ENCODE measurements at places on chromosomes 2 and 18. TPM values are rescaled to one million over a fixed set of nuclear protein-coding genes. Genes with fewer than 3 reads are reported as not detected.

The MPPE1 gene
- 13.2 TPM for total RNA-seq

The DSEL gene
- 5.3 TPM for total RNA-seq

The TNFAIP6 gene
- 0.81 TPM for total RNA-seq

The CDH2 gene
- 36.2 TPM for total RNA-seq

The RUFY4 gene
- 0.44 TPM for total RNA-seq

The PCARE gene
- total RNA-seq, result not detected

The SLC23A3 gene
- 1.2 TPM for total RNA-seq

The AMER3 gene
- total RNA-seq, result 0.59 TPM

The OXER1 gene
- 1.6 TPM for total RNA-seq

The SDC1 gene
- total RNA-seq, result 22.3 TPM

The MPV17 gene
- 55.4 TPM for total RNA-seq

The MEP1B gene
- total RNA-seq, result not detected

The SYT4 gene
- 3.4 TPM for total RNA-seq

The SERPINB13 gene
- not detected for total RNA-seq

The SCYGR4 gene
- total RNA-seq, result not detected

The SEMA4F gene
- 6.4 TPM for total RNA-seq

The ANKRD62 gene
- total RNA-seq, result not detected

The GPR75 gene
- 4.4 TPM for total RNA-seq

The IL36B gene
- total RNA-seq, result not detected

The SAG gene
- not detected for total RNA-seq

The GPR35 gene
- total RNA-seq, result 1.4 TPM

The ANKRD53 gene
- 0.28 TPM for total RNA-seq

The RNF144A gene
- 9.8 TPM for total RNA-seq

The PDE1A gene
- not detected for total RNA-seq

The IL1B gene
- total RNA-seq, result not detected

The IWS1 gene
- 66.2 TPM for total RNA-seq

The INHA gene
- 0.24 TPM for total RNA-seq

The ALLC gene
- total RNA-seq, result not detected

The C2orf66 gene
- not detected for total RNA-seq

The TTC31 gene
- 35.2 TPM for total RNA-seq

The C2orf78 gene
- 0.09 TPM for total RNA-seq

The GALR1 gene
- 0.07 TPM for total RNA-seq

The CNNM4 gene
- 8.5 TPM for total RNA-seq

The ANKMY1 gene
- 8.6 TPM for total RNA-seq

The RASGRP3 gene
- total RNA-seq, result not detected

The IL36G gene
- total RNA-seq, result not detected

The ALPG gene
- total RNA-seq, result 1.4 TPM

Measured in H9 (cell line).